ENCODE measurements at places on chromosomes 4 and X. TPM values are rescaled to one million over a fixed set of nuclear protein-coding genes. Genes with fewer than 3 reads are reported as not detected.

GRCh38 chr4:30930276-30930675 lies 210.1 kb downstream of the PCDH7 start:
- no peak for DNase-seq

DNA sequence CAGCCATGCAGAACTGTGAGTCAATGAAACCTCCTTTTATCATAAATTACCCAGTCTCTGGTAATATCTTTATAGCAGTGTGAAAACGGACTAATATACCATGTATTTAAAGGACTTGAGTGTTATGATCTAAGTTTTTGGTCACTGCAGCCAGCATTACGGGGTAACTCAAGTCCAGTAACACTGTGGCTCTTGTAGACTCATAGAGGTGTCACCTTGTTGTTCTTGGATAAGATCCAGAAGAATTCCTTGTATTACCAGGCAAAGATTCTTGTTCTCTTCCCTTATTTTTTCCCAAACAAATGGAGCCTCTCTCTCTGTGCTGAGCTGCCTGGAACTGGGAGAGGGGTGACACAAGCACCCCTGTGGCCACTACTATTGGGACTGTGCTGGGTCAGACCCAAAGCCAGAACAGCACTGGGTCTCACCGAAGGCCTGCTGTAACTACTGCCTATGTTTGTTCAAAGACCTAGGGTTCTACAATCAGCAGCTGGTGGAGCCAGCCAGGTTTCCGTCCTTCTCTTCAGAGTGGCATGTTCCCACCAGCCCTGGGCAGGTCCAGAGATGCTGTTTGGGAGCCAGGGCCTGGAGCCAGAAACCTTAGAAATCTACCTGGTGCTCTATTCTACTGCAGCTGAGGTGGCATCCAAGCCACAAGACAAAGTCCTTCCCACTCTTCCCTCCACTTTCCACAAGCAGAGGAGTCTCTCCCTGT lies 43.7 kb upstream of the MED14 start:
- no peak for DNase-seq

ERAS gene
- total RNA-seq = not detected

EFHC2 gene
- 0.22 TPM for total RNA-seq

- no peak for DNase-seq
These were observed 39.2 kb upstream of the ARHGAP6 start for GRCh38 chrX:11704725-11705495.

HS6ST2 gene
- 6.5 TPM for total RNA-seq

- no peak for DNase-seq
These were observed 25.5 kb downstream of the ZNF330 start for GRCh38 chr4:141246243-141246642.

- no peak for DNase-seq
These were observed 699.8 kb downstream of the TRAM1L1 start for GRCh38 chr4:116385583-116385982.

NAT8L gene
- not detected for total RNA-seq

- no peak for DNase-seq
These were observed 473.3 kb upstream of the ADGRL3 start for GRCh38 chr4:60726779-60727178.

ADH7 gene
- total RNA-seq = 173 TPM

PRRG1 gene
- total RNA-seq = 7.2 TPM

- DNase-seq = no peak
These were observed 331.9 kb downstream of the DCTD start for GRCh38 chr4:182585321-182585720.

DNA sequence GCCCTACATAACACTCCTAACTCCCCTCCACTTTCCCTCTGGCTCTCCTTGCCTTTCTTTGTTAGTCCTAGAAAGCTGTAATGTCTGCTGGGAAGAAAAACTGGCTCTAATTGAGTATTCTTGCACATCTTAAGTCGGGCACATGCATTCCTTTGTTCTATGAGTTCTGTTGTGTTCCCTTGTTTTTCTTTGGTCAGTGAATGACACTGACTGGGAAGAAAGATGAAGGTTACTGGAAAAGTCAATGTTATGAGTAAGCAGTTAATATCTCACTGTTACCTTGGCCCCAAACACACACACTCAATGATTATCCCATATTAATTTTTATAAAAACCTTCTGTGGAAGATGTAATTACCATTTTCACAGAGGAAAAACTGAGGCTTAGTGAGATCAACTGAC lies 215.9 kb downstream of the SOWAHB start:
- DNase-seq = no peak

DNA sequence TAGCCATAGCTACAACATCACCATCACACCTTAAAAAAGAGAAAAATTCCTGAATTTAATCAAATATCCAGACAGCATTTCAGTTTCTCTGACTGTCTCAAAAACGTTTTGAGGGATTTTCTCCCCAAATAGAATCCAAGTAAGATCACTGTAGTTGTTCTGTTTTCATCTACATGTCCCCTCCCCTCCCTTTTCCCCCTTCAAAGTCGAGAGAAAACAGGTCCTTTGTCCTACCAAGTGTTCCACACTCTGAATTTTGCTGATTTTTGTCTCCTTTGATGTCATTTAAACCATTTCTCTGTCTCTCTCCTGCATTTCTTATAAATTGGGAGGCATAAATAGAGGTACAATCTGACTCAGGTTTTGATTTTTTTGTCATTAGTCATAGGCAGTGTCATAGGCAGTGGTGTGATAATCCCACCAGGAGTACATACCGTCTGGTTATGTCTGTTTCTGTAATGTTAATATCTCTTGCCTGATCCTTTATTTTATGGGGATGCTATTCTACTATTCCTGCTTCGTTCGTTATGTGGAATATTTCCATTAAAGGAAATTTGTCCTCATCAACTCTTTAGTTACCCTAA lies 348.6 kb downstream of the PTTG2 start:
- no peak for DNase-seq

- no peak for DNase-seq
These were observed 139.6 kb downstream of the DCLK2 start for GRCh38 chr4:150217808-150218207.

GRCh38 chrX:119676949-119677653 lies 15.9 kb downstream of the SEPTIN6 start:
- DNase-seq = no peak

GRCh38 chr4:82610041-82610440 lies 48.3 kb upstream of the TMEM150C start:
- DNase-seq = no peak

DNA sequence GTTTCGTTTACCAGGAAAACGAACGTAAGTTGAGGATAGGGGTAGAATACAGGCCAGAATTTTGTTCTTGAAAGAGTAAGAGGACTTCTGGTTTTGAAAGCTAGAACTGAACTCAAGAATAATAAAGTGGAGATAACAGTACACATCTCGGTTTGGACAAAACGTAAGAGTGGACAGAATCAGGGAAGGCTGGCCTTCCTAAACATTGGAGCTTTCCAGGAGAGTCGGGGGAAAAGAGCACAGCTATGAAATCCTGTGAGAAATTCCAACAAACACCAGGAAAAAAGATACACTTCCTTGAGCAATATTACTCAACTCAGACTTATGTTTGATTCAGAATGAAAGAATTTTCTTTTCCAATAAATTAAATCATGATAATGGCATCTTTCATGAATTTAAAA lies 1.2 kb downstream of the CTSO start:
- no peak for DNase-seq

DNA sequence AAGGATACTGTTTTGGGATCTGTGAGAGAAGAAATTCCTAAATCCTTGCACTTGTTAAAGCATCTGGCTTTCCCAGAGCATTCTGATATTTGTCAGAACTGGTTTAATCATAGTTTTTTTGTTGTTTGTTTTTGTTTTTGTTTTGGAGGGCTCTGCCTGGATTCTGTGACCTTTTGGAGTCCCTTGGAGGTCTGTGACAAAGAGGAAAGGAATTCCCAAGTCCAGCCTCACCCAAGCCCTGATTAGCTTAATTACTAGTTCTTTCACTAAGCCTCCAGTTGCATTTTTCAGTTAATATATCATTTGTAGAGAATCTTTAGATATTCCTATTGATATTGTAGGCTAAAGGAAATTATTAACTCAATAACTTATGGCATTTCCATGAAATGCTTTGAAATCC lies 711 bp downstream of the ACE2 start:
- DNase-seq = no peak

NSUN7 gene
- total RNA-seq = 3.1 TPM

DNA sequence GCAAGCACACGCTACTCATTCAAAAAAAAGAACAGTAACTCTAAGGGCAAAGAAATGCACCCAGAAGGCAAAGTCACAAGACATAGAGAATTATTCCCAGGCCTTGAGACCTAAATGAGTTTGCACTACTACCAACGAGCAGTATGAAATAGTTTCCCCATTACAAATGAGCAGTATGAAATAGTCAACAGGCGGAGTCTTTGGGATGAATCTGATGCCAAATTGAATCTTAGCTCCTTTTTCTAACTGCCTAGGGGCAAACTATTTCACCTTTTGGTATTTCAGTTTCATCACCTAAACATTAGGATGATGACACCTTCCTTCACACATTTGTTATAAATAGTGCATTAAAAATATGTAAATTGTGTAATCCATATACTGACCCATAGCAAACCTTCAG lies 213.0 kb upstream of the FAT4 start:
- DNase-seq = no peak

GRCh38 chr4:150999086-150999485 lies 16.0 kb downstream of the LRBA start:
- no peak for DNase-seq

AMBN gene
- total RNA-seq = not detected

DNA sequence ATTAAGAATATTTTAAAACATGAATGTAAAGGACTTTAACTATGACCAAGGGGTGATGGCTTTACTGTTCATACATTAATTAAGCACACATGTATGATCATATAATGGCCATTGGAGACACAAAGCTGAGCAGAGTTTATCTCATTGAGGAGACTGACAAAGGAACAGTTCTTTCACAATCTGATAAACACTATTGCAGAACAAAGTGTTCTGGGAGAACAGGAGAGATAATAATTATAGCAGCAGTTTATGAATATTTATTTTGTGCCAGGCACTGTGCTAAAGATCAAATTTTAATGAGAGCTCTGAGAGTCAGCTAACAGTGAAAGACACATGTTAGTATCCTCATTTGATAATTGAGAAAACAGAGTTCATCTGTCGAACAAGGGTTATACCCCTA lies 242.4 kb upstream of the NR3C2 start:
- DNase-seq = no peak

DNA sequence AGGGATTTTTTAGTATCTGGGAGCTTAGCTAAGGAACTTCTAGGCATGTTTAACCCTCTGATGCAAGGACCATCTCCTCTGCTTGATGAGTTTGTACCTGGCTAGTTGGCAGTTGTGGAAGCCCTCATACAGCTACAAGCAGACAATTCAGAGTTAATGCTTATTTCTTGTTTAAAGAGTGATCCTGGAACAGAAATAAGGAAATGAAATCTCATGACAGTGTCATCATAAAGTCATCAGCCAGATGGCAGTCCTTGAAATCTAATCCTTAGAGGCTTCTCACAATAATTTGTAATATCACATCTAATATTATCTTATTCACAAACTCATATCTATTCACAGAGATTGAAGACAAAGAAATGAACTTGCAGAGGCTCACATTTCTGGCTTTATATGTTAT lies 581.6 kb upstream of the FTHL17 start:
- DNase-seq = no peak

DNA sequence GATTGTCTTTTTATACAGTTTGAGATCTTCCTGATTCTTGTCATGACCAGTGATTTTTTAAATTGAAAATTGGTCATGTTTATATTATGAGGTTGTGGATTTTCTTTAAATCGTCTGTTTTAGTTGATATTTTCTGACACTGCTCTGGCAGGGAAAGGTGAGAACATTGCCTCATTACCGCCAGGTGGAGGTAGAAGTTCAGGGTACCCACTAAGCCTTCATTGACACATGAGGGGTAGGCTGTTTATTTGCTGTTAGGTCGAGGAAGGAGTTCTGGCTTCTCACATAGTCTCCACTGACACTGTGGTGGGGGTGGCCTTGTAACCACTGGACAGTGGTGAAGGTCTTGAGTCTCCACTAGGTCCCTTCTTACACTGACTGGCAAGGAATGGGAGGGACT lies 117.6 kb upstream of the GPR101 start:
- DNase-seq = no peak

- DNase-seq = no peak
These were observed 59.2 kb upstream of the TXK start for GRCh38 chr4:48193096-48193836.

DNA sequence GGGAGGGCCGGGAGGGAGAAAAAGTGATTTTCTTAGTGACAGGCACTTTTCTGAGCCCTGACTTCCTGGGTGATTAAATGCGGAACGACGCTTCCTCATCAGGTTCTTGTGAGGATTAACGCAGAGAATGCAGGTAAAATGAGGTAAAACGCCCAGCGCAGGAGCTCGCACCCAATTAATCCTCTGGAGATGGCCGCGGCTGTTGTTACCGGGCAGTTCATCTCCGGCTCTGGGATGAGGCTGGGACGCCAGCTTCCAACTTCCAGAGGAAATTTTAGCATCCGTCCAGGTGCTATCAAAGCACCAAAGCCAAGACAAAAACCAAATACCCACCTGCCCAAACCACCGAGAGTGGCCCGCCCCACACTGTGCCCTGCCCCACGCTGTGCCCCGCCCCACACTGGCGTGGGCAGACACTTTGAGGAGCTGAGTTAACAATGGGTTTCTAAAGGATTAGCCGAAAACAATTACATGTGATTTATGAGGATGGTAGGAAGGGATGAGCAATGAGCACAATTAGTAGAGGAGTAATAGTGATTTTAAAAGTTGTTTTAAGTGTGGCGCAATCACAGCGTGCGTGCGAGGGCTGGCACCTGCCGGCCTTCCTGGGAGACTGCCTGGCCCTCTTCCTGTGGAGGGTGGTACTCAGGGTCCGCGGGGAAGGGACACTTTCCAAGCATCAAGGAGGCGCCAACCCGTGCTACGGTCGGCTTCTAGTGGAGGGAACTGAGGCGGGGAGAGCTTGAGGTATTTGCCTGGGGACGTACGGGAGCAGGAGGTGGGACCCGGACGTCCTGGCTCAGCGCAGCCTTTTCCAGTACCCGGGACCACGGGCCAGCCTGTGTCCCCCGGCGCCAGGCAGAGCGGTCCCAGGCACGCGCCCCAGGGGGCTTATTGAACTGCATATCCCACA lies 41.6 kb upstream of the ADRA2C start:
- DNase-seq = no peak

CDX4 gene
- total RNA-seq = not detected

- no peak for DNase-seq
These were observed at the start of gene EVC for GRCh38 chr4:5710961-5711478. Gene EVC (plus strand): TSS chr4:5711201. CDS start chr4:5711381, 180 bp downstream.
